ENCODE measurements at places on chromosomes 4 and X.

DNA sequence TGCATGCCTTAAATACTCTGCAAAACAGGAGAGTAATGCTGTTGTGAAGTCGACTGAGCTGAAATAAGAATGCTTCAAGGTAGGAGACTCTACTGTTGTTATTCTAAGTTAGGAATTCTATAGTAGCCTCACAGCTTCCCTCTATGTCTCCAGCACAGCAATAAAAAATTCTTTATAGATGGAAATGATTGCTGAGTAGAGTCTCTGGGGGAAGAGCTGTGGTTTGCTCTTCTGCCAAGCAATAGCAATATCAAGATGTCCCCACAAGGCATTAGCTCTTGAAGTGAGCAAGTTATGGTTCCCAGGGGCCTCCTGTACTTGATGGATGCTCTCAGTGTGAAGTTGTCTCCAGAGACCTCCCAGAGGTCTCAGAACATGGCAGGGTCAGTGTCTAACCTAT is 880.6 kb upstream of the FRG1 start:
- DNase-seq: no peak

GRCh38 chr4:89242864-89243732 is 64.5 kb downstream of the GPRIN3 start:
- no peak for DNase-seq

GRCh38 chr4:124977045-124977444 is 264.5 kb upstream of the ANKRD50 start:
- DNase-seq: no peak

DNA sequence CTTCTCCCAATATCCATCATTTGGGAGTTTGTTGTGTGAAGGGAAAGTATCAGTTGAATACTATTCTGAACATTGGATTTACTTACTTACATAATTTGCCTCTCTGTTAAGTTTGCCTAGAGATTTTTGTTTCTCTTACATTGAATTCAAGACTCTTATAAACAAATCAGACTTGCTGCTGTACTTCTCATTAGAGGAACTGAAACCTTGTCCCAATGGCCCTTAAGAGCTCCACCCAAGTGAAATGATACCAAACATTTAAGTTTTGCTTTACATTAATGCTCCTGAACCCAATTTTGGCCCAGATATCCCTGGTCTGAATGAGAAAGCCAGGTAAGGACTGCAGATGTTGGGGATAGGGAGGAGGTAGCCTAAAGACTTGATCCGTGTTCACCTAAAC is 32.0 kb downstream of the HAND2 start:
- no peak for DNase-seq

DNA sequence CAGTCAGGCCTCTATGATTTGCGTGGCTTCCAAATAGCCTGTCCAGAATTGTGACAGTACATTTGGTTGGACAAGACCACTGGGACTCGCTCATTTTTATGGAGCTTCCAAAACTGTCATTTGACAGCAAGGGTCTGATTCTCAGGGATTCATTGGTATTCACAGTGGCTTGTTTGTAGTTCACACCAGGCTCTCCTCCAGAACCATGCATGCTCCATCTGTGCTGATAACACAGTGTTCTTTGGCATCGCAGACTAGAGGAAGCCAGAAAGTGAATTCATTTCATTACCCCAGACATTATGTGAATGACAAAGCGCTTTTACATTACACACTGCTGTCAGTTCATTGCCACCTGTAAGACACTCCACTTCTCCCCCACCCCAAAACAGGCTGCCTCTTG is 208.3 kb downstream of the ARHGAP10 start:
- no peak for DNase-seq

DNA sequence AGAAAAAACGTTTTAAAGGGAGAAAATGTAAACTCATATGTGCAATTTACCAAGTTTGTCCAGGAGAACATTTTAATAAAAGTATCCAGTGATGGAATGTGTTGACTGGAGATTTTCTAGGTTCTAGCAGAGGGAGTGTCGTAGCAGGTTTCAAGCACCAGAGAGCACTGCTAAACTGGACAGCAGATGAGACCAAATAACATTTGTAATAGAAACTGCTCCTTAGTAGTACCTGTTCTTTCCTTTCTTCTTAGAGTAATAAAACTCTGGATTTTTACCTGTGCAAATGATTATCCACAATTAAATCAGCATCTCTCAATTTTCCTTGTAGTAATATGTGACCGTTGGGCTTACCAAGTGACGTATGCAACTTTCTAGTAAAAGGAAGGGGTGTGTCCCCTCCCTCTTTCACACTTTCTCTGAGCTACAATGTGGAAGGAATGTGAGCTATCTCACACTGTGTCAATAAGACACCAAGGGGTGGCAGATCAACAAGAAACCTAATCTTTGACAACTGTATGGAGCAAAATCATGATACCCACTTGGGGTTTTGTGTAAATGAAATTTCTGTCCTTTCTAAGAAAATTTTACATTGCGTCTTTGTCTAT is 9.5 kb downstream of the HPGDS start:
- DNase-seq: no peak

DNA sequence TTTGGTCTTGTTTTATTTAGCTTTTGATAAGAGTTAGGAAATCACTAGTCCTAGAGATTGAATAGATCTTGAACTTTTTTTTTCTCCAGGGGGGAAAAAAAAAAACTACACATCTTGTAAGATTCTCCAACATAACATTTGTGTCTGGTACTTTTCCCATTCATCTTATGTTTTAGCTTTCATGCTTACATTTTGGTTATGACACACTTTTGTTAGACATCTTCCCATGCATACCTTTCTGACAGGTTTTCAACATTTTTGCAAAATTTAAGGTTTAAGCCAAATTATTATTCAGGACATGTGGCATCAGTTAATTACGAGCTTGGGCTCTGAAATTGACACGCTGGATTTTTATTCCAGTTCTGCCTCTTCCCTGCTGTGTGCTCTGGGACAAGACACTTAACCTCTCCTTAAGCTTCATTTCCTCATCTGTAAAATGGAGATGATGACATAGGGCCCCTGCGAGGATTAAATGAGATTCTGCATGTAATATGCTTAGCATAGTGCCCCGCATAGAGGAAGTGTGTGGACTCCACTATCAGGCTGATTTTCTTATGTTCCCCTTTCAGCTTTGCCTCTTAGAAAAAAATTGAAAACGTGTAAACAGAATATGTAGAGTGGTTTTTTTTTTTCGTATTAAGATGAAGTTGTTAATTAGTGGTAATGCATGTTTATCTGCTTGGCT is 5.3 kb downstream of the KIT start:
- DNase-seq: no peak

DNA sequence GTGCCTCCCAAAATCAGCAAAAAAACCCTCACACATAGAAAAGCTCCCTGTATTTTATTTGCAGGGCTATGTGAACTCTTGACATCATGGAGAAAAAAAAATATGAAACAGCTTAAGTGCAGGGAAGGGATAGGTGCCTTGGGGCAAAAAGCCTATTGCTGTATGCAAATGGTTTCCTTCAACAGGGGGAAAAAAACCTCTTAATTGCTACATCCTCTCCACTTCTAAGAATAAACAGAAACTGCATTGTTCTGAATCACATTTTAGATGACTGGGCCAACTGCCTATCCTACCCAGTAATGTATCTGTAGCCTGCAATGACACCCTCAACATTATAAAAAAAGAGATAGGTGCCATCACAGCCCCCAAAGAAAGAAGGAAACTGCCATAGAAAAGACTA is 229.4 kb upstream of the GALNTL6 start:
- DNase-seq: no peak

GRCh38 chr4:183905081-183905592 is at the start of gene STOX2:
TSS of gene STOX2 (plus strand) at chr4:183905307. CDS start at chr4:183906791, 1,484 bp downstream.
- no peak for DNase-seq

DNA sequence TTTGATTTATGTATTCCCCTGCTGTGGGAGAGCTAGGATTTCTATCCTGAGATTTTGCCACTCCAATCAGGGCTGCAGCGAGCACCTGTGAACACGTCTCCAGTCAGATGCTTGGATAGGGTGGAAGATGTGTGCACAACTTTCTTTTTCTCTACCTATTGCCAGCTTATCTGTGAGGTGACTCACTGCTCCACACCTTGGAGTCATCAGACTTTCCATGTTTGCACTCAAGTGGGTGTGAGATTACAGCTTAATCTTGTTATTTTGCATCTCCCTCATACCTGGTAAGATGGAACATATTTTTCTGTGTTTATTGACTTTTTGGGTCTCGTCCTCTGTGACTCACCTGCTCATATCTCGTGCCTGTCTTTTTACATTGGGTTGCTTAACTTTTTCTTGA is 32.2 kb downstream of the PSAPL1 start:
- DNase-seq: no peak

- DNase-seq: no peak
These were observed 132.2 kb downstream of the KLHL8 start for GRCh38 chr4:87088186-87088585.

GRCh38 chr4:181662383-181662782 is 580.8 kb upstream of the TENM3 start:
- no peak for DNase-seq

GRCh38 chrX:150984169-150984824 is 1.2 kb downstream of the HMGB3 start:
- DNase-seq: no peak

GRCh38 chr4:159434114-159434870 is 331.4 kb downstream of the RAPGEF2 start:
- no peak for DNase-seq

DNA sequence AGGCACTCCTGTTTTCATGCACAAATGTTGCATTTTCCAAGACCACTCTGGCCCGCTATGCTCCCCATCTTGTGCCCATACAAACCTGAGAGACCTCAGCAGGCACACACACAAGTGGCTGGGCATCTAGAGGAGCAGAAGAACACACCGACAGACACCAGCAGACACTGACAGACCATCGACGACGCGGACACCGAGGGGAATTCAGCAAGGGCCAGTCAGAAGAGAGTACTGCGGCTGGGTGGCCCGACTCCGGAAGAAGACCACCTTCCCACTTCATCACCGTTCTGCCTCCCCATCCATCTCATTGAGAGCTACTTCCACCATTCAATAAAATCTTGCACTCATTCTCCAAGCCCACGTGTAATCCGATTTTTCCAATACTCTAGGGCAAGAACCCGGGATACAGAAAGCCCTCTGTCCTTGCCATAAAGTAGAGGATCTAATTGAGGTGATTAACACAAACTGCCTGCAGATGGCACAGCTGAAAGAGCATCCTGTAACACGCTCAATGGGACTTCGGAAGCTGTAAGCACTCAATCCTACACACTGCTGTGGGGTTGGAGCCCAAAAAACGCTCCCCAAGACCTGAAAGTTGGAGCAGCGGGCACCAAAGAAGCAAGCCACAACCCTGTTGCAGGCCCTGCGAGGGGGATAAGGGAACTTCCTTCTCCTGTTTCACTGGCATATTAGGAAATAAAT is 780.9 kb downstream of the ARAP2 start:
- DNase-seq: no peak

DNA sequence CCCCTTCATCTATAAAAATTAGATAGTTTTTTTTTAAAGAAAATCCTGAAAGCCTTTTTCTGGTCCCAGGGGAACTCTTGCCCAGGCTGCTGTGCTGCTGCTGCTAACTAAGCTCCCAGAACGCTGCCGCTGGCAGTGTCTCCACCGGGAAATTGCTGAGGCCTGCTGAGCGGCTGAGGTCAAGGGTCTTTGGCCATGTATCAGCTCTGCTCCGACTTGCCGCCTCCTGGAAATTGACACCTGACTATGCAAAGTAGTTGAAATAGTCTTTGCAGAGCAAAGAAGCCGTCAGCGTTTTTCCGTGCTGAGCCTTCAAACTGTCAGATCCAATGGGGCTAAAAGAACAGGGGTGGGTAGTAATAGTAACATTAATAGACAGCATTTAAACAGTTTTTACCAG is 839 bp downstream of the QDPR start:
- DNase-seq: no peak

DNA sequence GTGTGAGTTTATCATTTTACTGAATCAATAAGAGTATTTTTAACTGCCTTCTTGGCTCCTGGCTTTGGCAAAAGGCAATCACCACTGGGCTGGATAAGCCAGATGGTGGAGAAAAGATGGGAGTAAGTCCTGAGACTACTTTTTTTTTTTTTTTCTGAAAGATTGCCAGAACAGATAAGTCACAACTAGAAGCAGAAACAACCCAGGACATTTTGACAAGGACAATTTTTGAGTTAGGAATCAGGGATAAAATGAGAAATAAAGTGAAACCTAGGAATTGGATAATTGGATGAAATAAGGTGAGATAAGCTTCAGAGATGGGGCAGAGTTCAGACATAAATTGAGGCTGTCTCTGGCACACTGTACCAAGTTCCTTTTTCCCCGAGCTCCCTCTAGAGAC is 471.0 kb downstream of the KLHL13 start:
- DNase-seq: no peak

- DNase-seq: no peak
These were observed 77.8 kb downstream of the OR13H1 start for GRCh38 chrX:131621650-131622049.

GRCh38 chr4:19329631-19330030 is 922.1 kb upstream of the SLIT2 start:
- no peak for DNase-seq

DNA sequence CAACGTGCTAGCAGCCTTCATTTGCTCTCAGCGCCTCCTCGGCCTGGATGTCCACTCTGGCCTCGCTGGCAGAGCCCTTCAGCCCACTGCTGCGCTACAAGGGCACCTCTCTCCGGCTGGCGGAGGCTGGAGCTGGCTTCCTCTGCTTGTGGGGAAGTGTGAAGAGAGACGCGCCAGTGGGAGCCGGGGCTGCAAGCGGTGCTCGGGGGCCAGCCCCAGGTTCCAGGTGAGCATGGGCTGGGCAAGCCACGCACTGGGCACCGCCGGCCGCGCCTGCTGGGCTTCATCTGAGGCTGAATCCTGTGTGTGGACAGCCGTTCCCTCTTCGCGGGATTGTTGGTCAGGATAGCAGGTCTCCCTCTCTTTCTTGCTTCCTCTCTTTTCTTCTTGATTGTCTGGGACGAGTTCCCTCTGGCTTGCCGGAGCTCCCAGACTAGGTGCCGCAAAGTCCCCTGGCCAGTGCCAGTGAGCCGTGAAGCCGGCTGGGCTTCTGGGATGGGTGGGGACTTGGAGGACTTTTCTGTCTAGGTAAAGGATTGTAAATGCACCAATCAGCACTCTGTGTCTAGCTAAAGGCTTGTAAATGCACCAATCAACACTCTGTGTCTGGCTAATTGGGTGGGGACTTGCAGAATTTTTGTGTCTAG is 165.0 kb downstream of the HEPH start:
- DNase-seq: no peak

DNA sequence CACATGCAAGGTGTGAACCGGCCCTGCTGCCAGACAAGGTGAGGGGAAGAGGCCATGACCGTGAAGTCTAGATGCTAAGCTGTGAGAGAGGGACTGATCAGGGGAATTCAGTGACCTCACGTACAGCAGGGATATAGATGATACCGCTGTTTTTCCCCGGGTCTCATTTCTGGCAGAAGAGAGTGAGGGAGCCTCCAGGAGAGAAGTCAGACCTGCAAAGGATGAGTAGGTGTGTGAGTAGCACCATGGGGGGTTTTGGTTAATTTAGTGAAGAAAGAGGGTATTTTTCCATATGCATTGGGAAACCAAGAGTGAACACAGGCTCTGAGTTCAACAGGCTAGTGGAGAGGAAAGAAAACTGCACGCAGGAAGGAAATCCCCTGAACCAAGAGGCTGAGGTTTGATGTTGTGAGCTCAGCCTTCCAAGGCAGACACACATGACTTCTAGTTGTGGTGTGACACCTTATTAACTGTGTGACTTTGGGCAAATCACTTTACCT is 127.6 kb upstream of the GATB start:
- DNase-seq: no peak
